CD4-positive, alpha-beta T cell treated with Interferon gamma for 1 hour (primary cell): ENCODE measurements at places on chromosomes 6 and 20.

DNA sequence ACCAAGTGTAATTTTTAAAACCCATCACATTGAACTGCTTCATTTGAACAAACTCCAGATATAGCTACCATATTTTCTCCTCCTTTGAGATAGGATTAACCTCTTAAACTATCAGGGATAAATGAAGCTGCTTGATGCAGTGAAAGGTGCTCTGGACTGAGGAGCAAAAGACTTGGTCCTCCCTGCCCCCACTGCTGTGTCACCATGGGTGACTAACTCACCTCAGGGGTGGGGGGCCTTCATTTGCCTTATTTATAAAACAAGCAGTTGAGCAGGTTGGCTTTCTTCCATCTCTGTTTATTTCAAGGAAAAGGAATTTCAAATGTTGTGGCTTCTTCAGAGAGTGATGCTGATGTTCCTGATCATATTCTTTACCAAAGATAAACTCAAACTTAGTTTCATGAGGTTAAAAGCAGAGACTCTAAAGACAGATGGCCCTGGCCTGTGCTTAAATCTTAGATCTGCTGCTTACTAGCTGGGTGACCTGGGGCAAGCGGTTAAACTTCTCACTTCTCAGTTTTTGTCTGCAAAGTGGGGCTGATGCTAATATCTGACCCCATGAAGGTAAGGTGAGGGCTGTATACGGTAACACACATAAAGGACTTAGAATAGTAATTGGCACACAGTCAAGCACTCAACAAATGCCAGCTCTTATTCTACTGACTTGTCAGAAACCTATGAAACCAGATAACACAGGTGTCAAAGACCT is 50.5 kb downstream of the FHL5 start:
- DNase-seq = no peak

GRCh38 chr6:14270142-14270893 is 152.7 kb downstream of the CD83 start:
- no peak for DNase-seq

DNA sequence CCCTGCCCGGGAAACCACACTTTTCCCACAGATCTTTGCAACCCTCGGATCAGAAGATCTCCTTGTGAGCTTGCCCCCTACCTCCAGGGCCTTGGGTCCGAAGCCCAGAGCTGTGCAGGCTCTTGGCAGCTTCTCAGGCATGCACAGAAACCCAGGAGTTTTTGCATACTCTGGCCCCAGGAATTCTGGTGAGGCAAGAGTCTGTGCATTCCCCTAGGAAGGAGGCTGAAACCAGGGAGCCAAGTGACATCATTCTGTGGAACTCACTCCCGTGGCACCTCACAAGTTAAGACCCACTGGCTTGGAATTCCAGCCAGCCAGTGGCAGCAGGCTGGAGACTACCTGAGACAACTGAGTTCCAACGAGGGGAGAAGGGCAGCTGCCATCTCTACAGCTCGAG is 100.1 kb downstream of the TNFRSF21 start:
- DNase-seq = no peak

DNA sequence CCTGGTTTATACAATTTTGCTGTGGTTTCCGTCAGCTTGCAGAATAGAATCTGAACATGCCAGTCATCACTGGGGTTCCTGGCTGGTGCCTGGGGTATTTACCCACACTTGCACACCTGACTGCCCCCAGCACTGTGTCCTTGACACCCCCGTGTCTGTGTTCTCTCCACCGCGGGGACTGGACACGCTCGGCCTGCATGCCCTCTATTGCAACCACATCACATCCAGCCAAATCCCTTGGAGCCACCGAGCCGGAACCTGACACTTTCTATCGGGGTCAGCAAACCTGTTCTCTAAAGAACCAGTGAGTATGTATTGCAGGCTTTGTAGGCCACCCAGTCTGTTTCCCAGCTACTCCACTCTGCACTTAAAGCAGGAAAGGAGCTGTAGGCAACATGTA is 527.5 kb downstream of the PRKN start:
- DNase-seq = no peak

DNA sequence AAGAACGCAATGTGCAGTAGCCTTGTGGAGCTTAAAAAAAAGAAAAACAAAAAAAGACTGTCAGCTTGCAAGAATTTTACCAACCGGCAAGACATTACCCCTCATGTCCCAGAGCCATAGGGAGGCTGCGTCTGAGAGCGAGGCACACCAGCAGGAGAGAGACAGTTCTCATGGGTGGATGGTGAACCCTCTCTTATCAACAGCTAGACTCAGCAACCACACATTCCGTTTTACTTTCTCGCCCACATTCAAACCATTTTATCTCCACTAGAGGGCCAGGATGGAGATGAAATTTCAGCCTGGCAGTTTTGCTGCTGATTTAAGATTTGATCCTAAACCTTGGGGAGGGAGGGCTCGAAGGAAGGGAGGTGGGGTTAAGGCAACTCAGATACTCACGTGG is 247.0 kb downstream of the ATXN1 start:
- no peak for DNase-seq

- DNase-seq = no peak
Measured at GRCh38 chr6:1749041-1749440, 139.3 kb downstream of the FOXC1 start.

- no peak for DNase-seq
Measured at GRCh38 chr6:40727271-40727670, 140.1 kb upstream of the LRFN2 start.

DNA sequence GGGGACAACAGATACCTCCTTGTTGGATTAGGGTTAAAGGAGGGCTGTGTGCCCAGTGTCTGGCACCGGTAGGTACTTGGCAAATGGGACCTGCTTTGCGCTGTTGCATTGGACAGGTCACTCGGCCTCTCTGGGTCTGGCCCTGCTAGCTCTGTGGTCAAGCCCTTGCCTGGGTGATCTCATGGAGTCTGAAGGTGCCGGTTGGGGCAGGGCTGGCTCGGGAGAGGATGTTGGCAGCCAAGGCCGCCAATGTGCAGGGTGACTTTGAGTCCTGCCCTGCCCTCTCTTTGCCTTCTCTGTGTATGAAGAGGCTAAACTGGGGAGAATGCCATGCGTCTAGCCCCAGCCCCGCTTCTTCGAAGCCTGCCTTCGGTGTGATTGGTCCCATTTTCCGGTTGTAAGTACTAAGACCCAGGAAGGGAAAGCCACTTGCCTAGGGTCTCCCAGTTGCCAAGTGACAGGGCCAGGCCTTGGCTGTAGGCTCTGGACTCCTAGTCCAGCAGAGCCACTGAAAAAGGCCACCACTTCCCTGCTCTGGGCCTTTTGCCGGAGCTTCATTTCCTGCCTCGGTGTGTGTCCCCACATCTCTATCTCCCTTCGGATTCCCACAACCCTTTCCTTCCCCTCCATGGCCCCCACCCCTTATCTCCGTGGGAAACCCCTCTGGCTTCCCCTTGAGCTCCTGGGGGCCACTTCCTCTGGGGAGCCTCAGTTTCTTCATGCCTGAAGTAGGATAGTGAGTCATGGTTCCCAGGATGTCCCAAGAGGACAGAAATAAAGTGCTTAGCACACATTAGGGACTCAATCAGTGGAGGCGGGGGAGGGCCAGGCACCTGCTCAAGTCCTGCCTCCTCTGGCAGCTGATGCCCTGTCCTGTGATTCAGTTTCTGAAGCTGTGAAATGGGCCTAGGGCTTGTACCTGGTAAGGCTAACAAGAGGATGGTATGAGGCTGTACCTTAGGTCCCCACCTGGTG is 3.9 kb downstream of the SRC start:
- peak; percentile 31 for DNase-seq

- no peak for DNase-seq
Measured at GRCh38 chr6:131952886-131953509, 1.8 kb upstream of the CCN2 start.

DNA sequence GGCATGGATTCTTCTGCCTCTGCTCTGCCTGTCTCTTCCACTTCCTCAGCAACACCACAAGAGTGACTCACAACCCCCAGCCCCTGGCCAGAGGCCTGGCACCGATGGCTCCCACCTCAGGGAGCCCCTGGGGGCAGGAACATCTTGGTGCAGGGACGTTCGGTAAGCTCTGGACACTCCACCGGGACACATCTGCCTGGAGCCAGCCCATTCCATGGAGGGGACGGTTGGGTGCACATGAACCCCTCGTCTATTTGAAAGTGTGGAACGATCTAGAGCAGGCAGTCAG is 246.5 kb downstream of the ERMARD start:
- peak; percentile 48 for DNase-seq

DNA sequence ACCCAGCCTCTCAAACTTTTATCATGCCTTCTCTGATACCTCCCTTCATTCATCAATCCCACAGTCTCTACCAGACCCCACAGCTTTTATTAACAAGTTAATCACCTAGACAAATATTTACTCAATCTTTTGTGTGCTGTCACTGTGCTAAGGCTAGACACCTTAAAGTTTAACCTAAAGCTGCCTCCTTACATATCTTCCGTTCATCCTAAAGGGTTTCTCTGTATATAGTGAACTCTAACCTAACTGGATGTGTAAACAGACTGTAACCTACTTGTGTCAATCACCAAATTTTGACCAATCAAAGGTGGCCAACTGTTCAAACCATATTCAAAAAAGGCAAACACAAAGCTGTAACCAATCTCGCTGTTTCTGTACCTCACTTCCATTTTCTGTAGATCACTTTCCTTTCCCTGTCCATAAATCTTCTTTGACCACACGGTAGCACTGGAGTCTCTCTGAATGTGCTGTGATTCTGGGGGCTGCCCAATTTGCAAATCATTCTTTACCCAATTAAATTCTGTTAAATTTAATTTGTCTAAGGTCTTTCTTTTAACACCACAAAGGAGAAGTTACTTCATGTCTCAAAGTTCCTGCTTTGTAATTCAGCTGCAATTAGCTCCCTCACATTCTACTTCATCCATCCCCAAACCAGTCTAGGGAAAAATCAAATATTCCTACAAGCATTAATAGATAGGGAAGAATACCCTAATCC is 72.5 kb downstream of the ARHGAP18 start:
- no peak for DNase-seq

- DNase-seq = no peak
Measured at GRCh38 chr20:10270630-10271029, 52.0 kb downstream of the SNAP25 start.

DNA sequence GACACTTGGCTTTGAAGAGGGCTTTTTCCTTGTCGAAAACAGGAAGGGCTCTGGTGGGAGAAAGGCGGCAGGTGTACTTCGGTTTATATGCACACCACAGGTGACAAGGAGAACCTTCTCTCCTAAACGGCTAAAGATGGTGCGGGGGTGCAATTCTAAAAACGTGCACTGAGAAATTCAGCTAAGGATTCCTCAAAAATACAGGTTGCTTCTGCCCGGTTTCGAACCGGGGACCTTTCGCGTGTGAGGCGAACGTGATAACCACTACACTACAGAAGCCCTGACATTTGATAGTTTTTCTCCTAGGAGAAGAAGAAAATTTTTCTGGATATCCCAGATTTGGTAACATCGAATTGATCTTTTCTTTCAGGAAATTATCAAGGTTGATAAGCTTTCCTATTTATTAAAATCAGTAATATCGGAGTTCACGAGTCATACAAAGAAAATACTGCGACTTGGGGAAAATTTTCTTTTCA is 32.0 kb downstream of the POM121L2 start:
- DNase-seq = no peak

- DNase-seq = no peak
Measured at GRCh38 chr6:158381214-158381613, 68.9 kb downstream of the TULP4 start.

DNA sequence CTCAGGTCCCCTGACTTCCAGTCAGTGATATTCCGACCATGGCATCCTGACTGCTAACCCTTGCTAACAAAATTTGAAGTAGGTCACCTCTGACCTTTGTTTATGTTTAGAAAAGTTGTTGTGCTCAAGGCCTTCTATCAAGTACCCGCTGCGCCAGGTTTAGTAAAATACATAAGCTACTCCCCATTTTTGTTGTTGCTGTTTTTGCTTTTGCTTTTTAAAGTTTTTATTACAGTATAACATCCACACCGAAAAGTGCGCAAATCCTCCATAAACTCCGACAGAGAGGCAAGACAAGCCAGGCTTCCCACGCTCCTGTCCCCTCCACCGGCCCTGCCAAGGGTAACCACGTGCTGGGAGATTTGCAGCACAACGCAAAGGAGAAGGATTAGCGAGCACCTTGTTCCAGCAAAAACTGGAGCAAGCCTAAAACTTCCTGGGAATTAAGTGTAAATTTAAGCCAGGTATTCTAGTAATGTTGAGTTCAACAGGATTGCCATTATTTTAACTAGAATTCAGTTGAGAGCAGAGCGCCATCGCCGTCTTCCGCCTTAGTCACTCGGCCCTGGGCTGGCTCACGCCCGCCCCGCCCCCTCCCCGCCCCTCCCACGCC is 17.8 kb upstream of the HMGN4 start:
- no peak for DNase-seq

DNA sequence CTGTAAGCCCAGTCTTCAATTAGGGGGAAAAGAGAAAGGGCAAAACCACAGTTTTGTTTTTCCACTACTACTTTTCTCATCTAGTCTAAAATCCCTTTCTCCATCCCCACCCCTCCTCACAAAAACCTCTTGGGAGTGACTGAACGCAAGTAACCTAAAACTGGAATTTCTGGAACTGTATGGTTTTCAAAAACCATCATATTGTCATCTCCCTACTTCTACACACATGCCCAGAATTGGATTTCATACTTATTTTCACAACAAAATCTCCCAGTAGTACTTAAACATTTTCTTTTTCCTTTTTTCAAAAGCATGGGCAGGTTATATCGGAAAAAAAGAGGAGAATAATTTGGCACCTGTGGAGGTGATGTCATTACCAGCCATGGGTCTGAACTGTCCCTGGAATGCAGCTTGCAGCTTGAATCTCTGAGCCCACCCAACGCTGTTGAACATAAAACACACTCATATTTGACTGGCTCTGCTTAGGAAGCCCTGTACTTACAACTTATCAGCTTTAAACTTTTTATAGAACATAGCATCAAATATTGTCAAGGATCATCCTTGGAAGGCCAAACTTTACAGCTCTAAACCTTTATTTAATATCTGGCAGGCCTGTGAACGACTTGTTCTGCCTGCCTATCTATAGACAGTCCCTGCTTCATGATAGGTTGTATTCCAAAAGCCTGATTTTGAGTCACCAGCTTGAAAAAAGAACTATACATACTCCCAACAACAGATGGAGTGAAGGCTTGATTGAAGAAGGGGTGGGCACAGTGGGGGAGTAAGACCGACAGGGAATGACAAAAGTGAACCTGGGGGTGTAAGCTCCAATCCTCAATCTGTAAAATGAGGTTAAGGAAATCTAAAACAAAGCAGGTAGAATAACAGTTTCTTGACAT is 59.3 kb downstream of the EPB41L2 start:
- no peak for DNase-seq

DNA sequence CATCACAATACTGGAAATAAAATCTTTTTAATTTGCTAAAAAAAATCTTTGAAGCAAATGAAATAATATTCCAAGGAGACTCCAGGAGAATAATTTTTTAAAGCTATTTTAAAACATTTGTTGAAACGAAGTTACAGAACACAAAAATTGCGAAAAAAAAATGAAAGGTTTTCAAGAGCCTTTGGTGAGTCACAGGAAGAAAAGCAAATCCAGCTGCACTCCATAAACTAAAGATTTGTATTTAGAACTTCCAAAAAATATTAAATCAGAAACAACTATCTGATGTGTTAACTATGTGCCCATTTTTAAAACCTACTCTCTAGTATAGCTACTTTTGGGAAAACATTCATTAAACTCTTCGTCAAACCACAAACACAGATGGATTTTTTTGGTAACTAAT is 23.6 kb downstream of the PDSS2 start:
- DNase-seq = no peak

- no peak for DNase-seq
Measured at GRCh38 chr20:60751826-60752225, 500.2 kb upstream of the CDH4 start.

- DNase-seq = no peak
Measured at GRCh38 chr6:166589337-166589731, 2.9 kb upstream of the RAMACL start.
